Uterus (tissue), 4 donors: ENCODE measurements at places on chromosomes 7 and 10.

DNA sequence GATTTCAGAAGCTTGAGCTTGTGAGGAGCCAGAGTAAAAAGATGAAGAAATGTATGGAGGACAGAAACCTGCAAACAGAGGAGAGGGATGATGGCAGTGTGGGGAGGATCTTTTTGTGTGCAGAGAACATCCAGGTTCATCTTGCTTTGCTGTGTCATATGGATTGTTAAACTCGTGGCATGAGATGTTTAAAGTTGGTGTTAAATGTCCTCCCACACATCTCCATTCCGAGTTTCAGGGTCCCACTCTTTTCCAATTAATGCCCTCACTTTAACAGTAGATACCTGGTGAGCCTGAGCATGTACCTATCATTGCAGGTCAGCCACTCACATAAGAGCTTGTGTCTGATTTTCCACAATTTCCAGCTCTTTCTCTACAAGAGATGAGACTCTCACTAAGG, 147.7 kb downstream of the ST7 start:
- no peaks in the 10 kb centered on the region for H3K36me3 ChIP-seq
- no peak for DNase-seq
- no peak overlapping the region for H3K4me3 ChIP-seq
- H3K27me3 ChIP-seq: no peaks in the 10 kb centered on the region
- H3K27ac ChIP-seq: no peak overlapping the region

- H3K36me3 ChIP-seq: no peaks in the 10 kb centered on the region
- no peaks in the 10 kb centered on the region for H3K4me1 ChIP-seq
- peak overlapping the region; percentile 74 for H3K4me3 ChIP-seq
- H3K27ac ChIP-seq: peak overlapping the region; percentile 97
- DNase-seq: no peak
Observed at GRCh38 chr7:107579554-107579884, 527 bp upstream of the BCAP29 start.

DNA sequence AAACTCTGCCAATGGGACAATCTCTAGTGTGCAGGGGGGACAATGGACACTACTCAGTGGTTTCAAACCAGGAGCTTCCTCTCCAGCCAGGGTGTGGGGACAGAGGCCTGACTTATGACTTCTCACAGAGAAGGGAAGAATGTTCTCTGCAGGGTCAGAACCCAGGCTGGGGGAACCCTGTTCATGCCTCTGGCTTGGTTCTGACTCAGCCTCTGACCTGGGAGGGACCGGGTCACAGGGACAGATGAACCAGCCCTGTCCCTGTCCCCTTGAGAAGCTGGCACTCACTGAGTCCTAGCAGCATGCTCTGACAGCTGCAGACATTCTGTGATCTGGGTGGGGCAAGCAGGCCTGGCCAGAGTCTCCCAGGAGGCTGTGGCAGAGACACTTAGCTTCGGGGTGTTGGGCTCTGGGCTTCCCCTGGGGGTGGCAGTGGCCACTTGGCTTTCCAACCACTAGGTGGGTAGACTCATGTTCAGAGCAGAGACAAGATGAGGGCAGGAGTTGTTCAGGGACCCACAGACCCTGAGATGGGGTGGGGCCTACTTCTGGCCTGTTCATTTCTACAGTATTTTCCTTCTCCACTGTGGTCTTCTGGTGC, 13.6 kb downstream of the TSPAN15 start:
- H3K27ac ChIP-seq: peak overlapping the region; percentile 78
- peaks cover 18% of the 10 kb centered on the region for H3K4me1 ChIP-seq
- DNase-seq: no peak
- no peak overlapping the region for H3K4me3 ChIP-seq

GRCh38 chr10:78461333-78461732, 427.7 kb downstream of the RPS24 start:
- H3K27ac ChIP-seq: no peak overlapping the region
- H3K27me3 ChIP-seq: no peaks in the 10 kb centered on the region
- DNase-seq: no peak
- H3K4me1 ChIP-seq: no peaks in the 10 kb centered on the region
- no peak overlapping the region for H3K4me3 ChIP-seq
- no peaks in the 10 kb centered on the region for H3K36me3 ChIP-seq

DNA sequence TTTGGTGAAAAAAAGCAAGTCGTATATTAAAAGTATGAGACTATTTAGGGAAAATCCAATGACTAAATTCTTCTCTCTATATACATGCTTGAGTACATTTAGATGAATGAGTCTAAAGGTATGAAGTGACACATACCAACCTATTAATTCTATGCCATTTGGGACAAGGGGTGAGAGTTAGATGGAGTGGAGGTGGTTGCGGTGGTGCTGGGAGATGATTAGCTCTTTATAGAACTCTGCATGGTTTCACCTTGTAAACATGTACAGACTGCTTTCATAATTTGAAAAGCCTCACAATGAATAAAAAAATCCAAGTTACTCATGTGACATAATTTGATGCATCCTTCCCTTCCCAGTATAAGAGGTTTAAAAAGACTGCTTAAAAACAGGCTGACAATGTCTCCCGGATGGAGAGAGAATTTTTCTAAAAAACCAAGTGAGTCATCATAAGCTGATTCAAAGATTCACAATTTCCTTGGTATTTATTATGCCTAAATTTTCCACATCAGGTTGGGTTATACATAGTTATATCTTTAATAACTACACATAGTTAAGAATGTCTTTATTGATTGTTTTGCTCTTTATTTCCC, 572.8 kb downstream of the REEP3 start:
- no peaks in the 10 kb centered on the region for H3K4me1 ChIP-seq
- H3K27me3 ChIP-seq: no peaks in the 10 kb centered on the region
- H3K36me3 ChIP-seq: no peaks in the 10 kb centered on the region
- DNase-seq: no peak
- H3K27ac ChIP-seq: no peak overlapping the region
- no peak overlapping the region for H3K4me3 ChIP-seq
